ENCODE measurements at places on chromosomes 3 and 15.

GRCh38 chr15:55846116-55846707 is 103.3 kb upstream of the PRTG start:
- DNase-seq: peak; percentile 77

DNA sequence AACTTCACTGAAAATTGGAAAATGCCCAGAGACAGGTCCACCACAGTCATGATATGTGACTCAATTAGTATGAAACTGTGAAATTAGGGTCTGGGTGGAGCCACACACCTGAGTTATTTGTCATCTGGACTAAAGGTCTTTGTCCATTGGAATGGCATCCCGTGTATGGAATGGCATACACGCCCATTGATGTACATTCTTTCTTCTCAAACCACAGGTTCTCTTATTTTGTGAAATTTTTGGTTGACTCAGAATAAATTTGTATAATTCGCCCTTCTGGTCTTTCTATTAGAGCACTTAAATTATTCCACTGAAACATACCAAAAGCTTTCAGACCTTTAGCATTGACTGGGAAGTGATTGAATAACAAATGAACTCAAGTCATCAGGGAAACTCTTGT is 66.8 kb upstream of the UBE2E1 start:
- no peak for DNase-seq

GRCh38 chr3:126465928-126466544 is 9.7 kb downstream of the ZXDC start:
- no peak for DNase-seq

DNA sequence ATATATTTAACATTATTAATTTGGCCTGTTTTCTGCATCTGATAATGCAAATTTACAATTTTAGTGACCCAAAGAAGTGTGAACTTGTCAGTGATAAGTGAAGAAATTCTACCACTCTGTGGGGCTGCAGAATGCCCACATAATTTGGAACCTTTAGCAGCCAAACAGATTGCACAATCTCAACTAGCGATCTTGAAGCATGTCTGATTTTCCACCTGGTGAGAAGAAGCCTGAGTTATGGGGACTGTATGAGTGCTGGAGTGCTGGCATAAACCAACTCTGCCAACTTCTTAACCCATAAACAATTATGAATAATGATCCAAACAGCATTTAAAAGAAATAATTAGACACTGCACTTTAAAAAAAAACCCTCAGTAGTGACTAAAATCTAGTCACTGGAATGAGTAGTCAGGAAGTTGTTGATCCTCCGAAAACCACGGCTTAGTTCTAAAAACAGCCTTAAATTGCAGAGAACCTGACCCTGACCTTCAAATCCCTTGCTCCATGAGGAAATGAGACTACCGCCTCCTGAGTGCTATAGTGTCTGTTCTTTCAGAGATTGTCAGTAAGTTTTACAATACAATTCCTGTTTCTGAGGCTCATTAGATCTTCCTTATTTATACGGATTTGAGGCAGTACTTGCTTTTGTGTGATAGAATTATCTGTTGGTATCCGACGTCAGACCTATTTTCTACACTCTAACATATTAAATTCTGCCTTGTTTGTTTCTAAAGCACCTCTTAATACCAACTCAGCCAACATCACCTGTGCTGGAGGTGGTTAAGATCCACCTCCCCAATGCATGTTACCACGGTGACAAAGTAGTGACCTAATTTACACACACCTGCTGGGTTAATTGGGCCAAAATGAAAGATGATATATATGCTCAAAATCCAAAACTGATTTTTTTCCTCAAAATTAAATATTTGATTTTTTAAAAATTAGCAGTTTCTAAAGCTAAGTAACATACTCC is 267.7 kb downstream of the ZBTB20 start:
- DNase-seq: no peak

- DNase-seq: no peak
Measured at GRCh38 chr3:187889601-187890404, 144.5 kb upstream of the BCL6 start.

DNA sequence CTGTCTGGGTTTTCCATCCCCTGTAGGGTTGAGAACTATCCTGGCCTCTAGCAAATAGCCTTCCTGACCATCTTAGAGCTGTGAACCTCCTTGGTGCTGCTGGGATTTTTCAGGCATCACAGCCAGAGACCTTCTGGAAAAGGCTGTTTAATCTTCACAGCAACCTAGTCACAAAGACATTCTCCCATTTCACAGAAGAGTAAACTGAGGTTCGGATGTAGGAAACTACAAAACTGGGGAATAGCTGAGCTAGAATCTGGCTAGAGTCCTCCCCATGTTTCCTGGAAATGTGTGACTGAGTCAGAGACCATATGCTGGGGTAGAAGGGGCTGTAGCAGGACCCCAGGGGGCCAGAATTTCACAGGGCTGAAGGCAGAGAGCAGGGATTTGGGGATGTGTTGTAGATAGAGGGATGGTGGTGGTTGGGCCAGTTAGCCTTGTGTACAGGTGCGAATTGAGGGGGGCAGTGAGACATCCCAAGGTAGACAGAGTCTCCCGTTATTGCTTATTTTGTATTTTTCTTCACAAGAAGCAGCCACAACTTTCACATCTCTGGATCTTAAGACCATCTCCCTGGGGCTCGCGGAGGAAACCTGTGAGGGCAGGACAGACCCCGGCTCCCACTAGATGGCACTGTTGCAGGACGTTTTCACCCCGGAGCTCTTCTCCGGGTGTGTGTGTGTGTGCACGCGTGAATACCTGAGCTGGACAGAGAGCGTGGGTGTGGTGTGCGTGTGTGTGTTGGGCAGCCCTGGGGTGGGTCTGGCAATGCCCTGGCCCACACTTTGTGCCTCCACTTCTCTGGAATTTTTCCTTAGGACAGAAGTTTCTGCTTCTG is 66.9 kb upstream of the PRR23C start:
- DNase-seq: peak; percentile 9

GRCh38 chr3:52782412-52783210 is 5.2 kb downstream of the ITIH1 start:
- DNase-seq: no peak

DNA sequence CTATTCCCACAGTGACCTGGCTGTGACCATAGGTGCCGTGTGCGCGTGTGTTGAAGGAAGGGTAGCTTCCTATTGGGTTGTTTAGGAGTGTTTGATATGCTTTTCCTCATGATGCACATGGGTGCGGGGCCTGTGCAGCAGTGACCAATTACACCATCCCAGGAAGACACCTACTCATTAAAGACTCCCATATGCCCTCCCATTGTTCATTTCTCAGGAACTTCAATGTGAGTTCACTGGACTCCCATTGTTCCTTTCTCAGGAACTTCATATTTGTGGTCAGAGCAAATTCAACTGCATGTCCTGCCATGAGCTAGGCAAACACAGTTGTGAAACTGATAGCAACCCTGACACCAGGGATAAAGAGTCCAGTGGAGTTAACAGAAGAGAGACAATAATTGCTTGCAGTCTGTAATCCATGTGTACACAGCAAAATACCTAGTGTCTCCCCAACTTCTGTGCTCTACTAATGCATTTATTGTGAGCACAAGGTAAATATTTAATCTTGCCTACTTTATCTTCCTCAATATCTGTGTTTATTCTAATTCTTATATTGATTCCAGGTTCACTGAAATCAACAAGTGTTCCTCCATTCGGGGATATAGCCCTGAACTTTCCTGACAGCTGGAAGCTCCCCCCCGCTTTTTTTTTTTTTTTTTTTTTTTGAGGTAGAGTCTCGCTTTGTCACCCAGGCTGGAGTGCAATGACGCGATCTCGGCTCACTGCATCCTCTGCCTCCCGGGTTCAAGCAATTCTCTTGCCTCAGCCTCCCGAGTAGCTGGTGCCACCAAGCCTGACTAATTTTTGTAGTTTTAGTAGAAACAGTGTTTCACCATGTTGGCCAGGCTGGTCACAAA is 57.5 kb upstream of the GCNT3 start:
- DNase-seq: peak; percentile 63

- no peak for DNase-seq
Measured at GRCh38 chr15:65082303-65082953, 5.9 kb downstream of the KBTBD13 start.

DNA sequence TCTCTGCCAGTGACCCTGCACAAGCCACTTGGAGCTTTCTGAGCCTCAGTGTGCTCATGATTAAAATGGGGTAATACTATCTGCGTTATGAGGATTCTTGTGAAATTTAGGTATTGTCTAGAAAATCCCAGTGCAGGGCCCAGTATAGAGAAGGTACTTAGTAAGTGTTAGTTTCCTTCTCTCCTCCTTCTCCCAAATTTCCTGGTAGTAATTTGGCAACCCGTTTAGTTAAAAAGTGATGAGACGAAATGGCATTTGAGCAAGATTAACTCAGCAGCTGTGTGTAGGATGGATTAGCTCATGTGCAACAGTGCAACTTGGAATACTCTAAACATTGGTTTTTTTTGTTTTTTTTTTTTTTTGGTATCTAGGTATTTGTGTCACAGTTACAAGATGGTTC is 84.6 kb downstream of the SLCO3A1 start:
- no peak for DNase-seq

DNA sequence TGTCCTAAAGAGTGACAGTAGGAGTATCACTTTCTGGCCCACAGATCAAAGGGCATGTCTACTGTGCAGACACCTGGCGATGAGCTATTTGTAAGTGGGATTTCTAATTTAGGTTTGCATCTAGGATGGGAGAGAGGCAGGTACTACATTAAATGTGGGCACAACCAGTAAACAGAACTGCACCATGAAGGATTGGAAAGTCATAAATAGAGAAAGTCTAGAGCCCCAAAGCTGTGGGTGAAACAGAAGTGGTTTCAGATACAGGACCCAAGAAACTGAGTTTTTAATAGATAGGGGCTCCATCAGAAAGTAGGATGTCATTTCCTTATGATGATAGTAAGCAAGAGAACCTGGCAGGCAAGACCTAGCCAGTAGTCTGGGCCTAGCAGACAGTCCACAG is 35.2 kb upstream of the SPPL2A start:
- DNase-seq: no peak

- DNase-seq: no peak
Measured at GRCh38 chr3:113736548-113737089, 9.4 kb downstream of the NAA50 start.

GRCh38 chr3:24828551-24828950 is 333.9 kb upstream of the THRB start:
- DNase-seq: no peak

DNA sequence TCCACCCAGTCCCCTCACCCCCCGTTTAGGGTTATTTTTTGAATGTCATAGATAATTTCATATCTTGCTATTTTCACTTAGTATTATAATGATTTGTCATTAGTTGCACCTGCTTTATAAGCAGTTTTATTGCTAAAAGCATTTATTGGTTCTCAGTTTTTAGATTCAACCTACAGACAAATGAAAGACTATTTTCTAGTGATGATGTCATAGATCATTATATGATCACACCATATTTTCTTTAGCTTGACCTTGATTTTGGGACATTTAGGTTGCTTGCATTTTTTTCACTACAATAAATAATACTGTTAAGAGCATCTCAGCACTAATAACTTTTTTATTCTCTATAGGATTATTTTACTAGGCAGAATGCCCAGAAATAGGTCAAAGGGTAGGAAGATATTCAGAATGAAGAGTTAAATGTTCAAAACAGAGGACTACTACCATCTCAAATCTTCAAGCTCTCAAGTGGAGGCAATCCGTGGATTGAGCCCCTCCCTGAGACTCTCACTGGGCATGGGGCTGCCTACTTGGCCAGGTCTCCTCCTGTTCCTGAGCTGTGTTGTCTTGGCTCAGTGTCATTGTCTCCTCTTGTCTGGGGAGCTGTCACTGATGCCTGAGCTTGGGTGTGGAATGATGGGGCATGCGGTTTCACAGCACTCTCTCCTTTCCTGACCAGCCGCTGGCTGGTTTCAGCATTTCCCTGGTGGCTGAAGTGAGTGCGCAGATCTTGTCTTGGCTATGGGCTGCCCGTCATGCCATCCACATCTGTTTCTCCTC is 28.4 kb downstream of the CHCHD6 start:
- no peak for DNase-seq

- no peak for DNase-seq
Measured at GRCh38 chr15:33823119-33823518, 145.2 kb upstream of the CHRM5 start.

DNA sequence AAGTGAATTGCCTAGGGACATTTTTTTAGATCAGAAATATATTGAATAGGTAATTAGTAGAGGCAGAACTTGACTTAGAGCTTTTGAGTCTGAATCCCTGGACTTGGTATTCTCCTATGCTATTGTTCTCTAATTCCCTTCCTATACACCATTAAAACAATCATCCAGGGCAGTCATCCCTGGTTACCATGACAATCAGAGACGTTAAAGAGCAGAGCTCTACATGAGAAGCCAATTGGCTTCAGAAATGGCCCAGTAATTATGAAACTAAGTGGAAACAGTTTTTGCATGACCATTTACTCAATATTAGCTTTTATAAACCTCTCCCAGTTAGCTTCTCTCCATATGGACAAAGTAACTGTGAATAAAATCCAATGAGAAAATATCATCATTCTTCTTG is 182.1 kb upstream of the TP63 start:
- DNase-seq: no peak

DNA sequence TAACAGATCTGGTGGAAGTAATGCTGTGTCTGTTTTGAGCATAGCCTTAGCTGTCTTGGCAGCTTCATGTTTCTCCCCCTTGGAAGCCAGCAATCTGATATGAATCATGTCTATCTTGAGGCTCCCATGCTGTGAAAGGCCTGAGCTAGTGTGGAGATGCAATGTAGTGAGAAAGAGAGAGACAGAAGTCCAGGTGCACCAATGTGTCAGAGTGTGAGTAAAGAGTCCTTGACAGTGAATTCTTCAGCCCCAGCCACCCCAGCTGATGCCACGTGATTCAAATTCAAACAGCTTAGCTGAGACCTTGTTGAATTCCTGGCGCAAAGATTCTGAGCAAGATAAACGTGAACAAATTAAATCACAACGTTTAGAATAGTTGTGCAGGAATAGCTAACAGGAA is 704.2 kb downstream of the EDEM1 start:
- no peak for DNase-seq

DNA sequence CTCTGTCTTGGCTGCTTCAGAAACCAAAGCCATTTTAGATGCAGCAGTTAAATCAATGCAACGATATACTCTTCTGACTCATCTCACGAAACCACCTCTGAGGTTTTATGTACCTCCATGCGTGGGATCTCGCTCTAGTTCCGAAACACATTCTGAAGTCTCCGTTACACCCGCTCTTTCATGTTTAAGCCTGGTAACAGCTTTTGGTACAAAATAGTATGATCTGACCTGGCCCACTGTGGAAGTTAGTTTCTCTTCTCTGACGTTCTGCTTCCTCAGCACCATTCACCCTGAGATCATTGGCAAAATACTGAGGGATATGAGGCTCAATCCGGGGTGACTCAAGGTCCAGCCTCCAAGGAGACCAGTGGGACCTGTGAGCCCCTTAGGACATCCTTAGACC is 121.9 kb downstream of the TMEM266 start:
- no peak for DNase-seq

GRCh38 chr15:64753480-64754185 is 21.8 kb downstream of the RBPMS2 start:
- no peak for DNase-seq

DNA sequence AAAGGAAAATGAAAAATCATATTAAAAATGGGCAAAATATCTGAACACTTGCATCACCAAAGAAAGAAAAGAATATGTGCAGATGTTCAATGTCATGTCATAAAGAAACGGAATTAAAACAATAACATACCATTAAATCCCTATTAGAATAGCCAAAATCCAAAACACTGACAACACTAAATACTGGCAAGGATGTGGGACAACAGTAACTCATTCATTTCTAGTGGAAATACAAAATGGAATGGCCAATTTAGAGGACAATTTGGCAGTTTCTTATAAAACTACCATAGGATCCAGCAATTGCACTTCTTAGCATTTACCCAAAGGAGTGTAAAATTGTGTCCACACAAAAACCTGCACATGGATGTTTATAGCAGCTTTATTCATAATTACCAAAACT is 542.5 kb upstream of the UBE2E2 start:
- no peak for DNase-seq
